ENCODE measurements at places on chromosomes 3 and 15.

- DNase-seq, result no peak
Observed at GRCh38 chr15:90386221-90386620, 1.8 kb upstream of the IQGAP1 start.

DNA sequence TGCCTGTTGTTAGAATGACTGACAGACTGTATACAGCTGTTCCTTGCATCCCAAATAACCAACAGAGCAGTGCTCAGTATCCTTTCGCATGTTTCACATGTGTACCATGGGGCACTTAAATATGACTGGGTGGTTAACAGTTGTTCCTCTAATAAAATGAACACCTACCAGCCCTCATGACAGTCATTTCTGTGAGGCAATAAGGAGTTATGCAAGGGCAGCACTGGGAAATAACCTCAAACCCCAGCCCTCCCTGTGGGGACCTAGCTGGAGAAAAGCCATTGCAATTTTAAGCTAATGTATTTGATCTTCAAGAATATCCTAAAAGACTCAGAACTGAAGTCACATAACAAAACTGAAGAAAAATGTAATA is 7.3 kb downstream of the RFT1 start:
- DNase-seq, result no peak

- DNase-seq, result no peak
Observed at GRCh38 chr3:143124601-143125520, 5.3 kb downstream of the CHST2 start.

DNA sequence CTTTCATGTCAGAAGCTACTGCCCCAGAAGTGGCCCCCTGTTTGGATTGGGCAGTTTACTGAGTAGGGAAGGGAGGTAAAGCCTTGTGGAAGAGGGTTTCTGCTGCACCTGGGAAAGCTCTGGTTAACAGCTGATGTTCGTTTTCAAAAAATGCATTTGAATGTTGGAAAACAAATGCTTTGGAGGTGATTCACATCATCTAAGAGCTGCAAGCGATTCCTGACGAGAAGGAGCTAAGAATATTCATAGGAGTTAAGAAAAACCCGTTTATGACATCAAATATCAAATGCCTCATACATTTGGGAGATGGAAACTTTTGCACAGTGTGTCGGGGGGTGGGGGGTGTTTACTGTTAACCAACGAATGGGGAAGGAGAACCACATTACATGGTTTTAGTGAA is 183.8 kb upstream of the NR2F2 start:
- DNase-seq, result no peak

- DNase-seq, result no peak
Observed at GRCh38 chr3:143825513-143825912, 22.8 kb downstream of the SLC9A9 start.

DNA sequence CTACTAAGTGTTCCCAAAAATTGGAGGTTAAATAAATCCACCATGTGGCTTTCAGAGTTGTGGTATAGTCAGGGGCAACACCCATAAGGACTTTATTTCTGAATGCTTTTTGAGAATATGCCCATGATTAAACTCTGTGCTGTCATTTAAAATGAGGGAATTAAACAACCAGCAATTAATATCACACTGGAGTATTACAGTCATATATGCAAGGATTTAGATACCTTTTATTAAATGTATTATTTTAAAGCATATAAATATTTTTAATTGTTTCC is 227.6 kb downstream of the ZPLD1 start:
- no peak for DNase-seq

- no peak for DNase-seq
Observed at GRCh38 chr15:36275656-36276055, 303.8 kb upstream of the CDIN1 start.

DNA sequence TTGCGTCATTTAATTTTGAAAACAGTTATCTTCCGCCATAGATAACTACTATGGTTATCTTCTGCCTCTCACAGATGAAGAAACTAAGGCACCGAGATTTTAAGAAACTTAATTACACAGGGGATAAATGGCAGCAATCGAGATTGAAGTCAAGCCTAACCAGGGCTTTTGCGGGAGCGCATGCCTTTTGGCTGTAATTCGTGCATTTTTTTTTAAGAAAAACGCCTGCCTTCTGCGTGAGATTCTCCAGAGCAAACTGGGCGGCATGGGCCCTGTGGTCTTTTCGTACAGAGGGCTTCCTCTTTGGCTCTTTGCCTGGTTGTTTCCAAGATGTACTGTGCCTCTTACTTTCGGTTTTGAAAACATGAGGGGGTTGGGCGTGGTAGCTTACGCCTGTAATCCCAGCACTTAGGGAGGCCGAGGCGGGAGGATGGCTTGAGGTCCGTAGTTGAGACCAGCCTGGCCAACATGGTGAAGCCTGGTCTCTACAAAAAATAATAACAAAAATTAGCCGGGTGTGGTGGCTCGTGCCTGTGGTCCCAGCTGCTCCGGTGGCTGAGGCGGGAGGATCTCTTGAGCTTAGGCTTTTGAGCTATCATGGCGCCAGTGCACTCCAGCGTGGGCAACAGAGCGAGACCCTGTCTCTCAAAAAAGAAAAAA is 1.2 kb downstream of the B2M start:
- DNase-seq, result no peak

Data from SK-N-DZ (cell line).